Activated CD4-positive, CD25-positive, alpha-beta regulatory T cell treated with anti-CD3 and anti-CD28 coated beads, Interleukin-2, amount 50 U/mL, for 24 hours (primary cell): ENCODE measurements at places on chromosomes 4 and X.

DNA sequence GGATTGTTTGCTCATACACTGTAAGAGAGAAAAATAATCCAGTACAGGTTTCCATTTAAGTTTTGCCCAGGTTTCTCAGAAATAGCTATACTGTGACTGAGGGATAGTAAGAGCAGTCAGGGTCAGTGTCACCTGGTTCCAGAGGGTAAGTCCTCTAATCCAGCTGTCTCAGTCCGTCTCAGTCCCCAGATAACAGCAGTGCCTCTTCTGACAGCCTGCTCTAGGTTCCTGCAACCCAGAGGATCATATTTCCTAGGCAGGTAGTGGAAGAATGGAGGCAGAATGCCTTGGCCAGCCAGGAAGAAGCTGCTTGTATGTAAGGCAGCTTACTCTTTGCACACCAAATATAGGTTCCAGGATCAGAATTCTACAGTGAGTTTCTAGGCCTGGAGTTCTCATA lies 22.6 kb upstream of the GNRHR start:
- no peak for ATAC-seq

DNA sequence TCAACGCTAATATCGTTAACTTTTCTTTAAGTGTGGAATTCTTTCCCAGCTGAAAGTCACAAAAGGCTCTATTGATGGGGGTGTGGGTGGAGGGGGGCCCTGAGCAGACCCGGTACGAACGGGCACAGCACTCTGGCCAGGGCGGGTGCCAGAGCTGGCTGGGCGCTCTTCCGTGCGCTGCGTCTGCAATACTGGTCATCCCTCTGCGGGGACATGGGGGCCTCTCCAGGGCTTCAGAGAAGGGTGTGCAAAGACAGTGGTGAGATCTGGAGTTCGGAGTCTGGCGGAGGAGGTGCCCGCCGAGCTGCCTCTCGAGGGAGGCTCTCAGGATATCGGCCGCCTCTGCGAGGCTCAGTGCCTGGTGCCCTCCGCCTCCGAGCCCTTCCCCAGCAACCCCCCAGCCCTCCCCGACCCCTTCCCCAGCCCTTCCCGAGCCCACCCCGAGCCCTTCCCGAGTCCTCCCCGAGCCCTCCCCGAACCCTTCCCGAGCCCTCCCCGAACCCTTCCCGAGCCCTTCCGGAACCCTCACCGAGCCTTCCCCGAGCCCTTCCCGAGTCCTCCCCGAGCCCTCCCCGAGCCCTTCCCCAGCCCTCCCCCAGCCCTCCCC lies 34.3 kb downstream of the FGFRL1 start:
- ATAC-seq = no peak

DNA sequence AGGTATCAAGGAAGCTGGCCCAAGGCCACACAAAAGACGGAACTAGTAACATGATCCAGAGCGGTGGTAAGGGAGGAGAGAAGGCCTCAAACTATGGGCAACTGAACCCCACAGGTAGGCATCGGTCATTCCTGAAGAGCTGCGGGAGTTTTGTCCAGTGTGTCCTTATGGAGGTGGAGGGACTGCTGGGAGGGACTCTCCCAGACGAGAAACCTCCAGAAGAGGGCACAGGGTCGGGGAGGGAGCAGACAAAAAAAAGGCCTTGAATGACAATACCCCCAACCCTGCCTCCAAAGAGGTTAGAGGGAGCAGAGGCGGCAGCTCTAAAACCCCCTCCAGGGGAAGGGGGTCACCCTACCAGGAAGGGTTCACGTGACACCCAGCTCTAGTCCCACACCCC lies 6.5 kb downstream of the PQBP1 start:
- ATAC-seq = no peak

DNA sequence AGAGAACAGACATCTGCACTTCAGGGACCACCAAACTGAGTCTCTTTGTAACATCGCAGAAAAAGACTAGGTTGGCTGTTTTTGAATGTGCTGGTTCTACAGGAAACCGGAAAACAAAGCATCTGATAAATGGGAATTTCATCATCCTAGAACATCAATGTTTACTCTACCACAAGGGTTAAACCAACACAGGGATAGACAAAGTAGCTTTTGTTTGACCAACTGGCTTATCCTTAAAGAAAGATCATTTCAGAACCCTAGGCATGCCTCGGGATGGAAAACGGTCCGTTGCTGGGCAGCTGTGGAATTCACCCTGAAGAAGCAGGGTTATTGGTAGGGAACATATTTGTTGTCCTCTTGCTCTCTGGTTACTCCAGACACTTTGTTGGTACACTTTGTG lies 2355.5 kb upstream of the AGA start:
- ATAC-seq = no peak

DNA sequence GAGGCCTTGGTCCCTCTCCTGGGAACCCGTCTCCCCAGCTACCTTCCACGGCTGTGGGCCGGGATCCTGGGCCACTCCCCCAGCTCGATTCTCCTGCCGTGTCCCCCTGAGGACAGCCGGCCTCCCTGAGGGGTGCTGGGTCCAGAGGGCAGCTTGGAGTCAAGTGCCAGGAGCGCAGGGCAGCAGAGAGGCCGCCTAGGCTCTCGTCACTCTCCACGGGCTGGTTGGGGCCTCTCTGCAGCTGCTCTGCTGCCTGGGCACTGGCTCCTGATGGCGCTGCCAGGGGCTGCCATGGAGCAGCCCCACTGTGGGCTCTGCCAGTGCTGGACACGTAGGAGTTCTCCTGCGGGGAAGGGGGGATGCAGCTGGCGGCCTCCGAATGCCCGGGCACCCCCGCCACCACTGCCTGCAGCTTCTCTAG lies 6.7 kb downstream of the IRAK1 start:
- ATAC-seq = no peak

DNA sequence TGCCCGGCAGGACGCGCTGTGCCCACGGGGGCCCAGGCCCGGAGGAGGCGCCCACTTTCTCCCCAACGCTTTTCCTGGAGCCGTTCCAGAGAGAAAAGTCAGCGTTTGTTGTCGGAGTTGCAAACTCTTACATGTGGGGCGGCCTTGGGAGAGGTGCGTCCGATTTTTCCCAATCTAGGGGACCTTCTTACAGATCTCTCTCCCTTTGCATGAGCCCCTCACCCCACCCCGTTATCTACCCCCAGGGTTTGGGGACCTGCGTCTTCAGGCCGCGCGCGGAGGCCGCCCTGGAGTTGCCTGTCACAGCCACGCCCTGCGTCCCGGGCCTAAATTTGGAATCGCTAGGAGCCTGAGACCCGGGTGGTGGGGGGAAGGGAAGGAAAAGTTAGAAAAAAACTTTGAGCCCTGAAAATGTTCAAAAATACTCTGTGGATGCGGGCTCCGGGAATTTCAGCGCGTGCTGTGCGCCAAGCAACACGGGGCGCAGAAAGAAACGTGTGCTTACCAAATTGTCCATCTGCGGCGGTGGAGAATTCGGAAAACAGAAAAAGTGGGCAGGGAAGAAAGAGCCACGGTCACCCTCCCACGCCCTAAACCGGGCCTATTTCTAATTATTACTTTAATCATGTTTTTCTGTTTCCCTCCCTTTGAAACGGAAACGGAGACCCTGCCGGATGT lies 587 bp downstream of the CD99 start:
- no peak for ATAC-seq
